ENCODE measurements at places on chromosomes 3 and 15.

DNA sequence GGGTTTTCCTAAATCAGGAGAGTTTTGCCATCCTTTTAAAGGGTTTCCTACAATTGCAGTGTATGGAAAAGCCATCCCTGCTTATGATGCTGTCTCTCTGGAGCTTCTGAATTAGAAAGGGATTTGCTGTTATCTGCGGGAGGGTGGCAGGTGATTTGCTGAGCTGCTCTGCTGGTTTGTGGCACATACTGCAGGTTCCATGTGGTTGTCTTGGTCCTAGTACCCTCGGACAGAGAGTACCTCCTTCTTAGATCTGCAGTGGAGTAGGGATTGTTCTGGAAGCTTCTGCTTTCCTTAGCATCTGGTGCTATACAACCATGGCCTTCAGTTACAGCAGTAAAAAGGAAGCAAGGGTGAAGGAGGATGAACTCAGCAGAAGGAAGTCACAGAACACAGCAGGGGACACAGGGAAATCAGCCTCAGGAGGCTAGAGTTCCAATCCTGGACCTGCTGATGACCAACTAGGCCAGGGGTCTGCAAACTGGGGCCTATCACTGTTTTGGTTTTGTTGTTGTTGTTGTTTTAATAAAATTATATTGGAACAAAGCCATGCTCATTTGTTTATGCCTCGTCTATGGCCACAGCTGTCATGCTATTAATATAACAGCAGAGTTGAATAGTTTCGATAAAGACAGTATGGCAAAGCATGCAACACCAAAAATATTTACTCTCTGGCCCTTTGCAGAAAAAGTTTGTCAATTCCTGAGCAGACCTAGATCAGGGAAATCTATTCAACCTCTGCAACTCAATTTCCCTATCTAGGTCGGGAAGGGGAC, 39.5 kb downstream of the STARD5 start:
- no peak for DNase-seq

- no peak for DNase-seq
Observed at GRCh38 chr3:188712991-188713390, 458.8 kb upstream of the TPRG1 start.

- DNase-seq: no peak
Observed at GRCh38 chr3:154791611-154792010, 288.5 kb upstream of the MME start.

GRCh38 chr3:153980252-153980590, 141.0 kb upstream of the ARHGEF26 start:
- DNase-seq: no peak

GRCh38 chr3:89043406-89043932, 64.0 kb upstream of the EPHA3 start:
- DNase-seq: no peak

- no peak for DNase-seq
Observed at GRCh38 chr3:188421836-188422540, 268.0 kb downstream of the LPP start.

DNA sequence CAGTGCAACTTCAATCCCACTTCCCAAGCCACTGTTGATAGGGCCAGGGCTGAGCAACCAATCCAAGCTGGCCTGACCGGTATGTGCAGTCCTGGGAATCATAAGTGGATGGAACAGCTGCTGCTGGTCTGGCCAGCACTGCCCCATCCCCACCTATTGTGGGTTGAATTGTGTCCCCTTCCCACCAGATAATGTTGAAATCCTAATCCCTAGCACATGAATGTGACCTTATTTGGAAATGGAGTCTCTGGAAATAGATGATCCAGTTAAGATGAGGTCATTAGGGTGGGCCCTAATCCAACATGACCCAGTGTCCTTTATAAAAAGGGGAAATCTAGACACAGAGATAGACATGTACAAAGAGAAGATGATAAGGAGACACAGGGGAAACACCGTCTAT, 13.7 kb upstream of the PDIA5 start:
- DNase-seq: no peak

- DNase-seq: no peak
Observed at GRCh38 chr3:53114412-53115074, 15.7 kb downstream of the RFT1 start.

DNA sequence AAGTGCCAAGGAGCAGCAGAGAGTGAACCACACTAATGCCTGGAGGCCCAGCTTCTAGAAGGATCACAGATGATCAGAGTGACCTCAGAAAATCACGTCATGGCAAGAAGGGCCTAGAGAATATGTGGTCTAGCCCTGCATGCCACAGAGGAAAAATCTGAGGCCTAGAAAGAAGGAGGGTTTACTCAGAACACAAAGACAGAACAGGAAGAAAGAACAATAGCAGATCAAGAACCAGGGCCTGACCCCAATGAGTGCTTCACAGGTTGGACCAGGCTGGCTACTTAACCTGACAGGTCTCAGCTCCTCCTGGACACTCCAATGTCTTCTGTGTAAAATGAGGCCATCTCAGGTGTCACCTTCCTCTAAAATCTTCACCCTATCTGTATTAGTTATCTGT, 14.2 kb downstream of the RAB6B start:
- DNase-seq: no peak

GRCh38 chr3:80559701-80560100, 791.9 kb upstream of the ROBO1 start:
- no peak for DNase-seq

DNA sequence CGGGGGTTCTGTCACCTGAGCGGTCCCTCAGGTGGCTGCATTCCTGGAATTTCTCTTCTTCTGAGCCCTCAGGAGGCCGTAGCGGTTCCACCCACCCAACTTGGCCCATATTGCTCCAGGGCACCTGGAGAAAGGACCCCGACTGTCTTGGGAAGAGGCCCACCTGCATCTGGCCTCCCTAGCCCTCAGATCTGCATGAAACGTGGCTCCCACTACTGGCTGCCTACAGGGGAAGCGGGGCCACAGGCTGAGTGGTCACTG, 9.9 kb upstream of the ANPEP start:
- DNase-seq: no peak

- no peak for DNase-seq
Observed at GRCh38 chr15:81888748-81889484, 156.9 kb downstream of the MEX3B start.

- no peak for DNase-seq
Observed at GRCh38 chr15:31245756-31246155, 80.9 kb upstream of the KLF13 start.

DNA sequence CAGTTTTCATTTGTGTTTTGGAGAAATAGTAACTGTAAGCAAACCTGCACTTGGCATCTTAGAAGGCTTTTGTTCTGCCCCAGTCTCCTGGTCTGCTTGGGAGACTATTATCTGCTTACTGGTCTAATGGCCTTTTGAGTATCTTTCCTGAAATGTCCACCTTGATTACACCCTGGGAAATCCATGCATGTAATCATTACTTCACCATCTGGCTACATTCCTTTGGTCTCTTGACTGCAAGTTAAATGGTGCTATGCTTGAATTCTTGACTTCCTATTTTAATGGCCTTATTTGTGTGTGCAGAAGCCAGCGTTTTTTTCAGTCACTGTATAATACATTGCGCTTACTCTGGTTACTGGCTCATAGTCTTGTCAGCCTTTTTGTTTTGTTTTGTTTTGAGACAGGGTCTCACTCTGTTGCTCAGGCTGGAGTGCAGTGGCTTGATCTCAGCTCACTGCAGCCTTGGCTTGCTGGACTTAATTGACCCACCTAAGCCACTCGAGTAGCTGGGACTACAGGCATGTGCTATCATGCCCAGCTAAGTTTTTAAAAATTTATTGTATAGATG, 30.0 kb downstream of the CHD2 start:
- no peak for DNase-seq

DNA sequence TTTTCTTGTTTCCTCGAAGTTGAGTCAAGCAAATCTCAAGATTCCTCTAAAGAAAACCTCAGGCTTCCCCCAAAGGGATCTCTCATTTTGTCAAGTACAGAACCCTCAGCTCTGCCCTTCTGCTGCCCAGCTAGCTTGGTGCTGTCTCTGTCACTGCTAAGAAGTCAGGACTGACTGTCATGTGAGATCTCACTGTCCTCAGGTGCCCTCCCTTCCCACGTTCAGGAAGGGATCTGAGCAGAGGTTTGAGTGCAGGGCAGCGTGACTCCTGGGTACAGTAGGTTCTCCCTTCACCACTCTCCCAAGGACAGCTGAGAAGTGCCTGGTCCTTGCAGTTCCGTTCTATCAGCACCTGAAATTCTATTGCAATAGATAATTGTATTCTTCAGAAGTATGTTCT, 229.7 kb downstream of the SLCO3A1 start:
- DNase-seq: no peak

DNA sequence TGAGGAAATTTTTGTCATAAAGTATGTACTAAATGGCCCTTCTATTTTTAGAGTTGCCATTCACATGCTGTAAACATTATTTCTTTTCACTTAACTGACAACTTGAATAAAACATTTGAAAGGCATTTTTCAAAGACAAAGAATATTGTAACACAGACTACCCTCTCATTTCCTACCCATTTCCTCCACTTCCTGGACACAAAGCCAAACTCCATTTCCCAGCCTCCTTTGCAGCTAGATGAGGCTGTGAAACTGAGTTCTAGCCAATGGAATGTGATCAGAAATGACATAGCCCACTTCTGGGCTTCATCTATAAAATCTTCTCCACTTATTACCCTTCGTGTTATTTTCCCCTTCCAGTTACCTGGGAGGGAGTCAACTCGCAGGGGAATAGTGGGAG, 288.9 kb upstream of the DPH6 start:
- no peak for DNase-seq

- DNase-seq: peak; percentile 68
Observed at GRCh38 chr3:185659942-185660921, 74.1 kb downstream of the SENP2 start.

- no peak for DNase-seq
Observed at GRCh38 chr3:171328419-171329082, 131.7 kb downstream of the TNIK start.

DNA sequence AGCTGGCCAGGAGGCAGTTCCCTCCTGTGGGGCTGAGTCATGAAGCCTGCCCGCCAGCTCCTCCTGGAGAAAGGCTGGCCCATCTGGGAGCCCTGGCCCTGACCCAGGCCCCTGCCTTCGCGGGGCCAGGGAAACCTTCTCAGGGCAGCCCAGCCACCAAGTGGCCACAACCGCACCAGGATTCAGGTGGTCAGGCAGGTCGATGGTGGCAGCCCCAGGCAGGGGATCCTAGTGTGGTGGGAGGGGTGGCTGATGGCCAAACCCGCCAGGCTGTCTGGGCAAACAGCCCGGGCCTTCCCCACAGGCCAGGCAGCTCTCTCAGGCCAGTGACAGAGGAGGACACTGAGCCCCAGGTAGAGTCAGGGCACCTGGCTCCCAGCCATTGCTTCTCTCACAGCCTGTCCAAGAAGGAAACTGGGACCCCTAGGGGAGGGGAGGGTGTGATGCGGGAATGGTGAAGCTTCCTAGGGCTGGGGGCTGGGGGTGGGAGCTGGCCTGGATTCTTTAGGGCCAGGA, 1.2 kb downstream of the TWF2 start:
- no peak for DNase-seq

DNA sequence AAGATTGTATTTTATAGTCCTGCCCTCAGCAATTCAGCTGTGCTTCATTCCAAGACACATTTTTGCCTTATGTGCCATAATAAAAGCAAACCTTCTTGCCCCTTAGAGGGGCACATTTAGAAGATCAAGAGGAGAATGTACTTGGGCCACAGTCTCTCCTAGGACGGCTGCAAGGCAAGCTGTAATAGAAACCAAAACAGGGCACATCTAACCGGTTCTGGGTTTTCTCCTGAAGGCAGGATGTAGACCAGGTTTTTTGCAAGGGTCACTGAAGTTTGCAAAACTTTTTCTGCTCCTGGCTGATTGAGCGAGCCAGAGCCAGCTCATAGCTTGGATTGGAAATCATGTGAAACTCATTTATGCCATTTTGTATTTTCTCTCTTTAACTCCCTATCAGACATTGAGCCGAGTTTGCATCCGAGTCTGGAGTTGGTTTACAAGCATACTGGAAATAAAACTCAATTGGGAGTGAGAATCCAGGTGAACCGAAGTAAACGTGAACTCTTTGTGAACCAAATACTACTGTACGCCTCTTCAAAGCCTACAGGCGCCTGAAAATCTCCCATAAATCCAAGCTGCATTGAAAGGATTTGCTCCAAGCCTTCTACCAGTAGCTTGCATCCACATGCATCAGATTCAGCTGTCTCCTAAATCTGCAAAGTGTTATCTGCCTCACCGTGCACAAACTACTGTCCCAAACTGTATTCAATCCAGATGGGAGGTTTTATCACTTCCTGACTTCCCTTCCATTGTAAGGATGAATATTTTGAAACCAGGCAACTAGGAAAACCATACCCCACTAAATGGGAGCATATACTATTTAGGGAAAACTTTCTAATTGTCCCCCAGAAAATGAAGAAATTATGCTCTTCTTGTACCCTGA, 60.9 kb upstream of the TSC22D2 start:
- DNase-seq: no peak

GRCh38 chr3:8853081-8853480, 83.7 kb upstream of the OXTR start:
- DNase-seq: no peak

GRCh38 chr3:122105626-122106025, 50.5 kb downstream of the CD86 start:
- no peak for DNase-seq

GRCh38 chr3:162487138-162487537, 990.5 kb downstream of the OTOL1 start:
- no peak for DNase-seq

GRCh38 chr15:49135911-49136310, 19.5 kb downstream of the COPS2 start:
- no peak for DNase-seq

- no peak for DNase-seq
Observed at GRCh38 chr3:150062492-150062891, 91.8 kb upstream of the PFN2 start.

GRCh38 chr3:123281406-123281805, 79.7 kb downstream of the SEC22A start:
- DNase-seq: no peak

DNA sequence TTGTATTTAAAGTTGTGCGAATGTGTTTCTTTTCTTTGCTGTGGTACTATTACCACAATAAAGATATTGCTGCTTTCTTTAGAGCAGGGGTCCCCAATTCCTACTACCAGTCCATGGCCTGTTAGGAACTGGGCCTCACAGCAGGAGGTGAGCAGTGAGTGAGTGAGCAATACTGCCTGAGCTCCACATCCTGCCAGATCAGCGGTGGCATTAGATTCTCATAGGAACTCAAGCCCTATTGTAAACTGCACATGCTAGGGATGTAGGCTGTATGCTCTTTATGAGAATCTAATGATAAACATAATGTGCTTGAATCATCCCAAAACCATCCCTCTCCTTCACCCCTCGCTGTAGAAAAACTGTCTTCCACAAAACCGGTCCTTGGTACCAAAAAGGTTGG, 41.6 kb downstream of the DMXL2 start:
- no peak for DNase-seq

DNA sequence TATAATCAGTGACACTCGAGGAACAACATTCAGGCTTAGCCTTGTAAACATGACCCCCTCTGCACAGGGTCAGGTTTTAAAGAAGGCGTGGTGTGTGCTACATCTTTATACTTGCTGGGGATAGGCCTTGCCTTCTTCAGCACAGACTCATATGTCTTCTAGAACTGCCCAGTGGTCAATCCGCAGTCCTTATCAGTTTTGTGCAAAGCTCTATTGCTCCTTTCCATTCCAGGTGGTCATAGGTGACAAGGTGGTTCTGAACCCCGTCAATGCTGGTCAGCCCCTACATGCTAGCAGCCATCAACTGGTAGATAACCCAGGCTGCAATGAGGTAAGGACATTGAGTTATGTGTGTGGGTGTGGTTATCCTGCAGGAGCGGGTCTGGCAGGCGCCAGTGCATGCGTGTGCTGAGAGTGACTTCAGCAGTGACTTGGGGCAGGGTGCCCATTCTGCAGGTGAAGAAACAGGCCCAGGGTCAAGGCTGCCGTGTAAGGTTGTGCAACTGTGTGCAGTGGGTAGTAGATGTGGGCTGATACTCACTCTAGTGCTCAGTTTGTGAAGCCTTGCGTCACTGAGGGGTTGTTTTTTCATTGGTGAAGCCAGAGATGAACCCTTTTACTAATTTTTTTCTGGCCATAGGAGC, 150.9 kb downstream of the ITPR1 start:
- no peak for DNase-seq
